ENCODE measurements at places on chromosomes 6 and 20.
A peak's percentile ranks its signal among the peaks of the same experiment; 100 is the strongest.

DNA sequence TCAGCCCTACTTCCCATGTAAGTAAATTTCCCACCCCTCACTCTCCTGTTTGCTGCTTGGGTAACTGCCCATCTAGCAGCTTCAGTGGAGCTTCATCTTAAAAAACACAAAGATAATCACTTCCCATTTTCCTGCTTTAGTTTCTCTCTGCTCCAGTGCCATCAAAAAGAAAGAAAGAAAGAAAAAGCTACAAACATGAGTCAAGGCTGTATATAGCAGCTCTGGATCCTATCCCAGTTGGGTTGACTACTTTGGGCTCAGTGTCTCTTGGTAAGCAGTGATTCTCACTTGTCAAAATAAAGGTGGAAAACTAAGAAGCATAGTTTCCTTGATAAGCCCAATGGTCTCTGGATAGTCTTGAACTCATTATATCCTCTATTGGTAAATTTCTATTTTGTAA lies 48.7 kb upstream of the SRPK1 start:
- DNase-seq: no peak

- DNase-seq: no peak
Measured at GRCh38 chr20:5696011-5696559, 54.1 kb upstream of the SHLD1 start.

DNA sequence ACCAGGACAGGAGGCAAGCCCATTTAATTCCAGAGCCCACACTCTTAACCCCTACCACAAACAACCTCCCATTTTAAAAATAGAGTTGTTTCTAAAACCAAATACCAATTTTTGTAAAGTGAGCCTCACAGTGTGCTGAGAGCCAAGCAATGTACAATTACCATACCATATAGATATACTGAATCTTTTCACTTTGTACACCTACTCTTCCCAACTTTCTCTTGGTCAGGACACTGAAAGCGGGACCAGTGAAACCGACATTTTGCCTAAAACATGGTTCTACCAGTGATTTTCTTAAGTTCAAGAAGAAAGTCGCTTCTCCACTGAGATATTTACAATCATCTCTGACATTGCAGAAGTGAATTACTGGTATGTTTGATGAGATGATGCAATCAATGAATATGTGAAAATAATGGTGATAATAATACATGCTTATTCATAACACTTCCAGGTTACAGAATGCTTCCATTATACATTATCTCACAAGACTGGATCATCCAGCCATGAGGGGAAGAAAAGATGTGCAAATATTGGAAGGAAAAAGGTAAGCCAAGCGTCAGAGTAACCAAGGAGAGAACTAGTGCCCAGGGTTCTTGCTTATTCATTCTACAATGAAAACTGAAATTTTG lies 74.1 kb downstream of the HIVEP2 start:
- DNase-seq: no peak

GRCh38 chr6:28995093-28995650 lies 9.9 kb downstream of the ZNF311 start:
- no peak for DNase-seq

GRCh38 chr6:30998785-30999184 lies 11.5 kb upstream of the MUC22 start:
- no peak for DNase-seq

GRCh38 chr6:168333491-168333890 lies 13.9 kb upstream of the DACT2 start:
- no peak for DNase-seq

DNA sequence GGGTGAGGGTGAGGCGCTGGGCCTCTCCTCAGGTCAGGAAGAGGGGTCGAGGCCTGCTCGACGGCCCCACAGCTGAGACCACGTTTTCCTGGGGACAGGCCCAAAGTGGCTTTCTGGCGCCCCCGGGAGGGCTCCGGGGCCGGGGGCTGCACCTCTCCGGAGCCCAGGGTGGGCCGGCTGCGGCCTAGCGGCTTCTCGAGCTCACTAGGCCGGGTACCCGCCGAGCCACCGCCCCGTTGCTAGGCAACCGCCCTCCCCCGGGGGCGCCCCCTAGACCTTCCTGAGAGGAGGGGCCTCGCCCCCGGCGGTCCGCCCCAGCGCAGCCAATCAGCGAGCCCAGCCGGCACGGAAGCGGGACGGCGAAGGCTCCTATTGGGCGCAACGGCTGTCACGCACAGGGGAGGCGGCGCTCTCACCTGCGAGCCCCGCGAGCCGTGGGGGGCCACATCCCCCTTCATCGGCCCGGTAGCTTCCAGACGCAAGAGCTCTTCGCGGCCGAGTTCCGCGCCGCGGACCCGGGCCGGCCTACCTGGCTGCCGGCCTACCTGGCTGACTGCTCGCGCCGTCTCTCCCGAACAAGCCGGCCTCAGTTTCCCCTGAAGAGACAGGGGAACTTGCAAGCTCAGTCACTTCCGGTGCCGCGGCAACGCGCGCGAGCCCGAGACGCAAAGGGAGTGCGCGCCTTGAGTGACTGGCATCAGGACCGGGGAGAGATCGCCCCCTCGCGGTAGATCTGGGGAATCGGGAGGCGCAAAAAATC lies 831 bp upstream of the BCL2L1 start:
- peak; percentile 98 for DNase-seq

DNA sequence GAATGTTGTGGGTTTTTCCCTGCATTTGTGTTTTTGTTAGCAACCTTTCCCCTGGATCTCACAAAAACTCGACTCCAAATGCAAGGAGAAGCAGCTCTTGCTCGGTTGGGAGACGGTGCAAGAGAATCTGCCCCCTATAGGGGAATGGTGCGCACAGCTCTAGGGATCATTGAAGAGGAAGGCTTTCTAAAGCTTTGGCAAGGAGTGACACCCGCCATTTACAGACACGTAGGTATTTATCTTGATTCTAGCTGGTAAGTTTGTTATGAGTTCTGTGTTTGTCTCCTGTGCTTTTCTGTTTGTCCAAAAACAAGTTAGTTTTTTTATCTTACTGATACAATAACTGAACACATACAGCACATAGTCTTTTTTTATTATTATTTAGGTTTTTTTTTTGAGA lies 3.0 kb downstream of the SLC25A27 start:
- DNase-seq: peak; percentile 8

- DNase-seq: peak; percentile 46
Measured at GRCh38 chr20:20014659-20015058, 2.5 kb upstream of the NAA20 start.

GRCh38 chr6:31791324-31792089 lies 4.0 kb downstream of the VARS1 start:
- DNase-seq: peak; percentile 61

- peak; percentile 53 for DNase-seq
Measured at GRCh38 chr20:53157443-53158408, 185.6 kb downstream of the TSHZ2 start.

GRCh38 chr20:64056889-64057627 lies 5.9 kb upstream of the TCEA2 start:
- DNase-seq: peak; percentile 40

- DNase-seq: no peak
Measured at GRCh38 chr6:25485821-25486534, 166.0 kb upstream of the SCGN start.

- DNase-seq: no peak
Measured at GRCh38 chr20:38450412-38450975, 15.4 kb upstream of the SNHG17 start.

DNA sequence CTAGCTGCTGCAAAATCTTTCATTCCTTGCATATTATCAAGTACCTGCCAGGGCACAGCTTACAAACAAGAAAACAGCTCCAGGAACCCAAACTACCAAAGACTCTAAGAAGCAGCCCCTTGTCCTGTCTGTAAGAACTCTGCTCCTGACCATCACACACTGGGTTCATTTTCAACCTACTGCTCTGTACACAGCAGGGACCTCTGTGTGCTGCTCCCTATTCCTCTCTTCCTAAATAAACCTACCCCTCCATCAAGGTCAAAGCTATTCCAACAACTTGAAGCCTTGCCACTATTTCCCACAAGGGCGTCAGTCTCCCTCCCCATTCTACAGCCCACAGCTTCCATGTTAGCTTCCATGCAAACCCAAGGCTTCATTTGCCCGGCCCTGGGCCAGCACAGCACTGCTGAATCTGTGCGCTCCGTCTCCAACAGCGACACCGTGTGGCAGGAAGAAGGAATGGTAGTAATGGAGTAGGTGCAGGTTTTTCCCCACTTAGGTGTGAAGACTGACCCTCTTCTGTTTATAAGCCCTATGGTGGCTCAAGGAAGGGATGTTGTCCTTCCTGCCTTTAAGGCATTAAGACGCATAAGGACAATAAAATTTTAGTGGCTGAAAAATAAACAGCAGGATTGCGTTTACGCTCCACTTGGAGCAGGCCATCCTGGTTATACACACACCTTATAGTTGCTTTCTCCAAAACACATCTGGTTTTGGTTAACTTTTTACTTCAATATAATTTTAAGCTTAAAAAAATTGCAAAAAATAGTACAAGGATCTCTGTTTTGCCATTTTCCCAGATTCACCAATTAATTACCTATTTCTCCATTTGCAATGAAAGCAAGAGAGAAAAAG lies 115.2 kb upstream of the NXT1 start:
- peak; percentile 63 for DNase-seq

- DNase-seq: no peak
Measured at GRCh38 chr20:42138729-42139128, 520.6 kb upstream of the CHD6 start.

- no peak for DNase-seq
Measured at GRCh38 chr6:38522322-38522721, 117.4 kb downstream of the BTBD9 start.

- no peak for DNase-seq
Measured at GRCh38 chr6:152351110-152351509, 286.1 kb downstream of the SYNE1 start.

DNA sequence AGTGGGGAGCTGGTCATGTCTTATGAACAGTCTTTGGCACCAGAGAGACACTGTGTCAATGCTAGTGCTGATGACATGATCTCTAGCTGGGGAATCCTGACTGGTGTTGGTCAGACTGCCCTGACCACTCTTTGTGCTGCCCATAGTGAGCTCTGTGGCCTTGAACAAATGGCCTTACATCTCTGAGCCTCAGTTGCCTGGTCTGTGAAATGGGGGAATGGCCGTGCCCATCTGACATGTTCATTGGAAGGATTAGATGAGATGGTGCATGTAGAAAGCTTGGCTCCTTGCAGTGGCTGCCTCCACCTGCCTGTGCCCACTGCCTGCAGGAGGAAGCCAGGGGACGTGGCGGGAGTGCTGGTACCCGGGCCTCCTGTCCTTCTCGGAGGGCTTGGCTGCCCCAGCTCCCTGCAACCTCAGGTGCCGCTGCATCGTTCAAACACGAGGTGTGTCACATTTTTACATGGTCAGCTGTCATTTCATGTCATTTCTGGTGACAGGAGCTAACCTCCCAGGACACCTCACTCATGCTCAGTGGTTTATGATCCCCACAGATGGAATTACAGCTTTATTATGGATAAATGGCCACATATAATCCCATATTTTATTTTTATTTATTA lies 45.8 kb downstream of the ANKRD60 start:
- DNase-seq: no peak
